Transverse colon (tissue), 4 donors: ENCODE measurements at places on chromosomes 3 and 15. TPM values are rescaled to one million over a fixed set of nuclear protein-coding genes. Genes with fewer than 3 reads are reported as not detected.

- no peak for DNase-seq
Observed at GRCh38 chr15:77569729-77570125, 63.0 kb downstream of the LINGO1 start.

GRCh38 chr3:178845420-178846118 lies 226.0 kb downstream of the ZMAT3 start:
- no peak for DNase-seq

DNA sequence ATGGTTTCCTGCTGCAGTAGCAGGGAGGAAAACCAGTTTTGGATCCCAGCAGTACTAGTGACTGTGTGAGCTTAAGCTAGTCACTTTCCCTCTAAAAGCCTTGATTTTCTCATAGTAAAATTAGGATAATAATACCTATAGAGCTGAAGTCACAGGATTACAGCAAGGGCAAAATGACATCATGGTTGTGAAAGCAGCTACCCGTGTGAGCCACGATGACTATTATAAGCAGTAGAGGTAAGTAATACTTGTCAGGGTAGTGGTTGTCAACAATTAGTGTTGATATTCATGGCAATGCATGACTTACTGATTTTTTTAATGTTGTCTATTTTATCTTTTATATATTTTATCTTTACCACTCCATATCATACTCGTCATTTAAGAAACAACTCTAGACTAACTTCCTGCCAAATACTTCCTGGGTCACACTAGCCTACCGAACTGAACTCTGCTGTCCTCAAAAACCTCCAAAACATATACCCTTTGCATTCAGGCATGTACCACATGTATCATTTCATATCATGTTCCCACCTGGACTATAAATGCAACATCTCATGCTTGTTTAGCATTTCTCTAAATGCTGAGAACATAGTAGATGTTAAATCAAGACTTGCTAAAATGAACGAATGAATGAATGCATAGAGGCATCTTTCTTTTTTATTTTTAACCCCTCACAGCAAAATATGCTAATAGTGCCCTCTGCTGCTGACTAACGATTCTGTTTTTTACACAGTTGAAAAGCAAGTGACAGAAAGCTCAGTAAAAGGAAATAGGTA lies 172.6 kb downstream of the P3H2 start:
- DNase-seq: no peak

GRCh38 chr3:129567176-129567705 lies 24.3 kb downstream of the H1-8 start:
- DNase-seq: no peak

- no peak for DNase-seq
Observed at GRCh38 chr15:83711236-83711635, 57.3 kb downstream of the ADAMTSL3 start.

- no peak for DNase-seq
Observed at GRCh38 chr3:56819016-56819809, 17.5 kb upstream of the ARHGEF3 start.

DNA sequence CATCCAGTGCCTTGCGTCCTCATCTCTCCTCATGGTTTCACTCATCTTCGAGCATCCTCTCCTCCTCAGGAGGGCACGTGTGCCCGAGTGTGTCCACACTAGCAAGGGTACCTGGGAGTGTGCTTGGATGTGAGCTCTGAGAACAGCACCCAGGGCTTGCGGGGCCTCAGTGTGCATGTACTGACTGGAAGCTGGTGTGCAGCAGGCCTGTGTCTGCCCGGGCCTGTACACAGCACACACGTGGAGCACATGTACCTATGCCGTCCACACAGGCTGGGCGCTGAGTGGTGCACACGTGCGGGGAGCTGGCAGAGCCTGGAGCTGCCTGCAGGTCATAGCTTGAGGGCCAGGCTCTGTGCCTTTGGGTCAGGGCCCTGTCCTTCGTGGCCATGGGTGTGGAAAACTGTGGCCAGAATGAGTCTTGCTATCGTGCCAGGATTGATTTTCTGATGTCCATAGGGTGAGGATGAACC lies 34.9 kb downstream of the TSPAN3 start:
- DNase-seq: peak; percentile 7

- no peak for DNase-seq
Observed at GRCh38 chr15:60313906-60314305, 83.9 kb downstream of the ANXA2 start.

- DNase-seq: peak; percentile 41
Observed at GRCh38 chr3:142027735-142028134, 121.6 kb downstream of the TFDP2 start.

GRCh38 chr3:105139881-105140560 lies 226.7 kb upstream of the ALCAM start:
- DNase-seq: no peak

GRCh38 chr3:154011036-154011435 lies 110.2 kb upstream of the ARHGEF26 start:
- DNase-seq: no peak

DNA sequence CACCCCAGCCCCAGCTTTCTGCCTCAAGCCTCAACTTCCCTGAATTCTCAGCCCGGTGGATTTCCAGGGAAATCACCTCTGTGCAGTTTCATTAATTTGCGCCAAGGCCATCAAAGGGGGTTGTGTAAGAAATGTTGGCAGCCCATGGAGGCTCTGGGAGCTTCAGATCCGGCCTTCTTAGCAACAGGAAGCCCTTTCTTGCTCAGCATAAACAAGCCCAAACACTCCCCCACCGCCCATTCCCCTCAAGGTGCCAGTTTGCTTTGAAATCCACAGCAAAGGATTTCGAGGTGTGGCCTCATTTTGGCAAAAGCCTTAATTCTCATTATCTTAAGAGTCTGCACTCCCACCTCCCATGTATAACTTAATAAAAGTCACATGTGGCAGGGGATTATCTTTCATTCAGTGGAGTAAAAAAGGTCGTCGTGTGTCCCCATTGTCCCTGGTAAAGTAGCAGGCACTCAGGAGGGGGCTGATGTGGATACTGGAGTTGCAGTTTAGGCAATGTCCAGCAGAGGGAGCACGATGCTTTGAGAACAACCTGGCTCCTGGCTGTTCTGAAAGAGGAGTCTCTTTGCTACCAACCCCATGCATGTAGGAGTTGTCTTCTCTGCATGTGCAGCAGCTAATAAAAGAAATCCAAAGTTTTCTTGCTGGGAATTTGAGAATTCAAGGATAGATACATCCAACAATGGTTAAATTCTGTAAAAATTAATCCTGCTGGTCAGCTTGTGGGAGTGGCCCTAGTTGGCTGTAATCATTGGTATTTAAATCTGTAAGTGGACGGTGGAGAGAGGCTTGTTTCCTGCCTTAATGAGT lies 39.5 kb downstream of the EBLN2 start:
- peak; percentile 88 for DNase-seq

DNA sequence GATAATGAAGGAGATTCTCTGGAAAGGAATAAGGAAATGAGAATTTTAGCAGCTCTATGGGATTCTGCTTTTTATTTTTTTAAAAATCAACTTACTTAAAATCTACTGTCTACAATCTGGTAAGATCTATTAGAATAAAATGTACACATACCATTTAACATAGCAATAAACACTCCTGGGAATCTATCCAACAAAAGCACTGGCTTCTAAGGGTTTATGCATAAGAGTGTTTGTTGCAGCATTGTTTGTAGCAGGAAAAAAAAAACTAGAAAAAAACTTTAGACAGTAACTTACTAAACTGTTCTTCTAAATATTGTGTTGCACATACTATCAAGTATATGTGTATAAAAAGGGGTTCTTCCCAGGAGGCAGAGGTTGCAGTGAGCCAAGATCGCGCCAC lies 15.7 kb upstream of the RBP1 start:
- DNase-seq: no peak

Gene CPNE4
- total RNA-seq: 1.5 TPM

Gene ROPN1
- total RNA-seq: 3.4 TPM

Gene GRIP2
- 0.27 TPM for total RNA-seq

Gene MYO5C
- 73.2 TPM for total RNA-seq
